ENCODE measurements at places on chromosomes 7 and 10. TPM values are rescaled to one million over a fixed set of nuclear protein-coding genes. Genes with fewer than 3 reads are reported as not detected.

DNA sequence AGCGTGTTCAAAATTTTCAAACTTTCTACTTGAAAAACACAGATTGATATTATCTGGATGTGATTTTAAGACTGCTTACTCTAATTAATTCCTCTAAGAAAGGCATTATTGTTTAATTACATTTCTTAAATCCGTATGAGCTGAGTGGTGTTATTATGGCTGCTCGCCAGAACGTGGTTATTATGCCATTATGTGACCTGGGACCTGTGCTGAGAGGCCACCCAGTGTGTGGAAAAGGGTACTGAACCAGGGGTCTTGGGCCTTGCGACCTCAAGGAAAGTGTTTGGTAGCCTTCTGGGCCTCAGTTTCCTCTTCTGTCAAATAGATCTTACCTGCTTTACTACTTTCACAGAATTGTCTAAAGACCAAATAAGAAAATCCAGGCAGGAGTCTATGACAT is 15.4 kb downstream of the LGI1 start:
- DNase-seq = no peak

- peak; percentile 39 for DNase-seq
Measured at GRCh38 chr7:24756545-24757352, 515 bp downstream of the GSDME start.

- DNase-seq = no peak
Measured at GRCh38 chr10:119331061-119331460, 123.7 kb downstream of the GRK5 start.

DNA sequence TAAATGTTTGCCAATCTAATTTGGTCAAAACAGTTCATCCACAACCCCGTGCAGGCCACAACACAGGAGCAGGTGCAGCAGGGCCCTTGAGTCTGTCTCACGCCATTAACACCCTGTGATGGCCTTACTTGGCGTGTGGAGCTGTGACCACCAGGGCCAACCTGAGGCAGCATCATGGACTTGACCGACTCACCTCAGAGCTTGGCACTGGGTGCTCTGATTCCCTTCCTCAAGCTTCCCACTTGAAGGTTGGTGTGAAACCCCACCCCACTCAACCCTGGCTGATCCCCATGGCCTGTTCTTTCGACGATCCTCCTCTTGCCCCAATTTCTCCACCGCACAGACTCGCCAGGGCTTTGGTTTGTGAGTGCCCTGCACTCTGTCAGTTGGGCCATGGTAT is 623.1 kb downstream of the PTPRN2 start:
- no peak for DNase-seq

- no peak for DNase-seq
Measured at GRCh38 chr10:32941357-32941756, 16.7 kb downstream of the ITGB1 start.

- DNase-seq = no peak
Measured at GRCh38 chr10:132248455-132249225, 59.1 kb downstream of the STK32C start.

GRCh38 chr10:2974503-2975207 is 92.7 kb upstream of the PFKP start:
- DNase-seq = no peak

- DNase-seq = no peak
Measured at GRCh38 chr7:117010375-117011133, 57.3 kb downstream of the ST7 start.

DNA sequence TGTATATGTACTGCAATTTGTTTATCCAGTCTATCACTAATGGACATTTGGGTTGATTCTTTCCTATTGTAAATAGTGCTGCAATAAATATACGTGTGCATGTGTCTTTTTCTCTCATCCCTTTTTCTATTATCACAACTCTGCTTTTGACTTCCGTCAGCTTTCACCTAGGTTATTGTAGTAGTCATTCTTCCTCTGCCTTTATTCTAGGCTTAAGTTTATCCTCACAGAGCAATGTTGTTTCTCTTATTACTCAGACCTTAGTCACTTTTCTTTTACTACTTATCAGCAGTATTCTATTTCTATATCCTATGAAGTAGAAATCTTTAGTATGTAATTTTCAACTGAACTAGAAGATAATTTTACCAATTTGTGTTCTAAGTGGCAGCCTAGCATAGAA is 175.3 kb upstream of the SEMA3E start:
- DNase-seq = no peak

- DNase-seq = no peak
Measured at GRCh38 chr10:4812046-4812445, 14.0 kb upstream of the AKR1E2 start.

Gene CYP3A5
- 0.83 TPM for polyA plus RNA-seq

Gene NPY4R
- polyA plus RNA-seq = not detected

Gene NKX1-2
- polyA plus RNA-seq = not detected

Gene GDF2
- polyA plus RNA-seq = not detected

Gene OR2A5
- not detected for polyA plus RNA-seq

Measured in muscle of arm (tissue), 14 donors.